ENCODE measurements at places on chromosomes 12 and 14.

DNA sequence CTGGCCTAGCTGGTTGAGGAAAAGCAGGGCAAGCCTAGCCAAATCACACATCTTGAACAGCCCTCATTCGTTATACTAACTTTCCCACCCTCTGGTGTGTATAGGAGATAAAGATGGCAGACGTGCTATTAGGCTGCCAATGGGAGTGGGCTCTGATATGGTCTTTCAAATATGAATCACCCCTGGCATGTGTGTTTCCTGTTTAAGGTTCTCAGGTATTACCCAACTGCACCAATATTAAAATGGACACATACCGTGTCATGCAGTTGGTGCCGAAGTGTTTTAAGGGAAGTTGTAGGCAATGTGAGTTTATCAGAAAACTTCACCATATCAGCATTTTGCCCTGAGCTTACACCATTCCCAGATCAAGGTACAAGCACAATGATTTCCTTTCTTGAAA, 33.4 kb downstream of the CHST11 start:
- DNase-seq: no peak

DNA sequence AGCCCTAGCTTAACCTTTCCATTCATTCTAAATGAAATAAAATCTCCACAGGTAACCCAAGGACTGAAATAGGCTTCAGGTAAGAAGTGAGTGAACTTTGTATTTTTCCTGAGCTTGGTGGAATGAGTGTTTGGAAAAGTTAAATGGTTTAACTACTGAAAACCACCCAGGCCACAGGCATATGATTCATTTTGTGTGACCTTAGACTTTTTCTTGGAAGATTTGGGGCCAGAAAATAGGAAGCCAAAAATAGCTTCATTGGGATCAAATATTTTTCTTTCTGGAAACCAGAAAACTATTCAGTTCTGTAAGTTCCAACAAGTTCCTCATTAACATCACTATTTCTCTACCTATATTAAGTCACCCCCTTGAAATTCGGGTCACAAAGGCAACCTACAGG, 212.6 kb downstream of the PCNX1 start:
- no peak for DNase-seq

GRCh38 chr12:130977046-130977742, 23.5 kb downstream of the ADGRD1 start:
- DNase-seq: no peak

DNA sequence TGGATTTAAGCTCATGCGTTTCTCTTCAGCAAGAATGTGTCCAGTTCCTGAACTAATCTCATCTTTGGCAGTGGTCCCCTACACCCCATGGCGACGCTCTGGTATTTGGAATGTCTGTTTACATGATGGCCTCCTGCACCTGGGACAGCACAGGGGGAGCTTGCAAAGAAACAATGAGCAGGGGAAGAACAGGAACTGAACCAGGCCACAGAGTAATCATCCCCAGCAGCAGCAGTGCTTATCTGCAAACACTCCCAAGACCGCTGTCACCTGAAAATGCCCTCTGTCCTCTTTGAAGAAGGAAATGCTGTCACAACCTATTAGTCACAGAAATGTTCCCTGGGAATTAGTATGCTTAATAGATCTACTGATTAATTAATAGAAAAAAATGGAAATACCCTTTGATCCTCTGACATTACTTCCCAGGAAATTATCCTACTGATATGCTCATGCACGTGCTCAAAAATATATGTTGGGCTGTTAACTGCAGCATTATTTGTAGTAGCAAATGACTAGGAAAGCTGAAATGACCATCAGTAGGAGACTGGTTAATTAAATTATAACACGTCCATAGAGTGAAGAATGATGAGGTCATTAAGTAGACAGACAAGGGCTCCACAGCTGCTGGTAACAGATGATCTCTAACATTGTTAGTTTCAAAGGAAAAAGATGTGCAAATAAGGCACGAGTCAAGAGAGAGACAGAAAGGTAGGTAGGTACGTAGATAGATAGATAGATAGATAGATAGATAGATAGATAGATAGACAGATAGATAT, 279.3 kb upstream of the FLRT2 start:
- no peak for DNase-seq

DNA sequence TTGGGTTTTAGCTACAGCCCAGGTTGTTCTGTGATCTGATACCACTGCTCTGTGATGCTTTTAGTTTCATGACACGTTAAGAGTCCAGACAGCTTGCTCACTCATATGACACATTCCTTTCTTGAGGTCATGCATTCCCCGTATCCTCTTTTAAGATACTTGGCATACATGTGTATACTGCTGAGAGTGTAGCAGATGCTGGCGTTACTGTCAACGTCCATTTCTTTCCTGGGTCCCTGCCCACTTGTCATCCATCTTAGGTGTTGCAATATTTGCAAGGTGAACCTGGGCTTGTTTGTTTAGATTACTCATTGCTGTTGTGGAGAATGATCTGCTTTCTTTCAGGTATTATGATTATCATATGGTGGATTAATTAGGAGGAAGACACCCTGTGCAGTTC, 9.1 kb upstream of the EMP1 start:
- DNase-seq: no peak

DNA sequence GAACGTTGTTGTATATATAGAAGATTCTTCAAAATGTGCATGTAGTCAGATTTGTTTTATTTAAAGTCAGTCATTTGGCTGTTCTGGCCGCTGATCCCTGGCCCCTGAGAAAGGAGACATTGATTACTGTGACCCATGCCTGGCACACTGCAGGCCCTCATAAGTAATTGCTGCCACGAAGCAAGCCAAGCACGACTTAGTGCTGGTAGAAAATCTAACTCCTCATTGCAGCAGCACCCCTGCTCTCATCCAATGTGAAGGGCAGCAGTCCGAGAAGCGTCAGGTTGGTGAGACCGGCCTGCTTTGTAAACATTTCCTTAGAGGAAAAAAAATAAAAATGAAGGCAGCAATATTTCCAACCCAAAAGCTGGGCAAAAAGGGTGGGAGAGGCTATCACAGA, 22.8 kb upstream of the TMTC2 start:
- no peak for DNase-seq

DNA sequence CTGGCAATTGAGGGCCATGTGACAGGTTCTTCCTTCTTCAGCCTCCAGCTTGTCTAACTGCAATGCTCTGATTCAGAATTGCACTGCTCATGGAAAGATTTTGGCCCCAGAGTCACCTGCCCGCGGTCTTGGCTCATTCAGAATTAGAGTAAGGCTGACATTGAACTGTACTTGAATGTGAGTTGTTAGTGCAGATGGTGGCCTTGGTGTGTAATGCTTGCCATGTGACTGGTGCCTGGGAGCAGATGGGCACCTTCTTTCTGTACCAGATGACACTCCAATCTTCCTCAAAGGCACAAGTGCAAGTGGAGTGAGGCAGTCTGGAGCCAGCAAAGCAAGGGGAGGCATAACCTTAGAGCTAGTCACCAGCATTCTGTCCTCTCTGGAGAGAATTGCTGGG, 36.5 kb upstream of the ANO4 start:
- DNase-seq: no peak

DNA sequence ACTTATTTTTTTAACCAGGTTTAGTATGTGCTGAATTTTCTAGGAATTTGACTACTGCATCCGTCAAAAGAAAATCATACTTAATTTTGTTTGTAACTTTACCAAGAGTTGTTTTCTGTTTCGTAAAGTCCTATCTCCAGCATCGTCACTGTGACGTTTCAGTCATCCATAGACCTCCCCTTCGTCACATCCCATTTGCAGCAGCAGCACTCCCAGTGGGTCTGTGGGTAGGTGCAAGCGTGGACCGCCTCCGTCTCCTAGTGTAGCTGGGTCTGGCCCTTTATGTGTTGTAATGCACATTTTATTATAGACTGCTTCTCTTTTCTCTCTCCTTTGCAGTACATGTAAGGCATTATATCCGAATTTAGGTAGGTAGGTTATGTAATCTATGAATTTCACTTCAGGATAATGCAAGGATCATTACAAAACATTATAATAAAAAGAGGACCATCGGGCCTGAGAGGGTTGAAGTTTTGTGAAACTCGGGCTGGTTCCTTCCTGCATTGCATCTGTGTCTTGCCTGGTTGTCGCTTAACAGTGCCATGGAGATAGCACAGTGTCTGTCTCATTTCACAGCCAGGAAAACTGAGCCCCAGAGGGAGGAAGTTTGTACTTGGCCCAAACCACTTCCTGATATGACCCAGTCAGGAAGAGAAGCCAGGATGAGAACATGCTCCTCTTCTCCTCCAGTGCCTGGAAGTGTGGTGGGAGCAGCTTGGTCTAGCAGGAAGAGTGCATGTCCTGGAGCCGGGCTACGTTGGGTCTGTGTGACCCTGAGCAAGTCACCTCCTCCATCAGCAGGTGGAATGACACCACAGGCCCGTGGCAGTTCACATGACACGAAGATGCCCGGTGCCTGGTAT, 41.3 kb downstream of the EVL start:
- peak; percentile 63 for DNase-seq

DNA sequence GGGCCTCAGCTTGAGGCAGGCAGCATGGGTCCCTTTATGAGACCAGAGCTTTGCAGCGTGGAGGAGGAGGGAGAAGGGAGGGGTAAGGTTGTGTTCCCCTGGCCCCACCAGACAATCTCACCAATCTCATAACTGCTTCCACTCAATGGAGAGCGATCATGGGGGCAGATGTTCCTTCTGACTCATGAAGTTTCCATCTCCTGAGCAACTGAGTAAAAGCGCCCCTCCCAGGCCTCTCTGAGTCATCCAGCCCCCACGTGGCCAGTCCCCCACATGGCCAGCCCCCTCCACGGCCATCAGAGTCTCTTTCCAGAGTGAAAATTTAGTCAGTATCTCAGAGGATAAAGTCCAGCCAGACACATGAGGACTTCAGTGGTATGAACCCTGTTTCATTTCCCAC, 39.2 kb upstream of the PLXNC1 start:
- no peak for DNase-seq

DNA sequence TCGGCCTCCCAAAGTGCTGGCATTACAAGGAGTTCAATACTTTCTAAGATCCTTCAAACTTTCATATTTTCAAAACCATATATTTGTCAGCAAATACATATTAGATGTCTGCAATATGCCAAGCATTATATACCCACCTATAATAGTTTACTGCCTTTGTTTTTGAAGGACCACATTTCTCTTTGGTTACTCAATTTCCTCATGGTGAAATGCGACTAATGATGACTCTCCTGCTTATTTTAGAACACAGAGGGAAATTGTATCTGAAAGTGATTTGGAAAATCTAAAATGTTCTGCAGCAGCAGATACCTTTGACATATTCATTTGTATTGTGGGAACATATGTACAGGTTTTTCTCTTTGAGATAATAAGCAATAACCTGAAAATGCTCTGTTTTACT, 2.7 kb upstream of the CNTN1 start:
- DNase-seq: no peak

- DNase-seq: peak; percentile 25
Measured at GRCh38 chr14:105525861-105526775, at the start of gene TMEM121. Gene TMEM121 (plus strand): TSS chr14:105526583. CDS start chr14:105528835, 2,252 bp downstream.

DNA sequence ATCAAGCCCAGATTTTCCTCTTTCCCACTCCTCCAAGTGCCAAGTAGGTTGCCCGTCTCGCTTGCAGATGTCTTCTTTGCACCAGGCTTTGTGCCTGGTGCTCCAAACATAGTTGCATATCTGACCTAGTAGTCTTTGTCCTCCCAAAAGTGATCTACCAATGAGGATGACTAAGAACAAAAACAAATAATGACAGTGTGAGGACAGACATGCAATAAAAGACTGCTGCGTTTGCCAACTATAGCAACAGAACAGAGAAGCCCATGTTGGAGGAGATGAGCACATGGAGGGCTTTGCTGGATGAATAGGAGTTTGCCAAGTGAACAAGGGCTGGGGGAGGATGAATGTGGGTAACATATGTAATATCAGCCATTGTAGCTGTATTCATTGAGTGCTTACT, 15.6 kb downstream of the DTX1 start:
- DNase-seq: no peak

- no peak for DNase-seq
Measured at GRCh38 chr12:106910202-106910601, 45.5 kb upstream of the TMEM263 start.

DNA sequence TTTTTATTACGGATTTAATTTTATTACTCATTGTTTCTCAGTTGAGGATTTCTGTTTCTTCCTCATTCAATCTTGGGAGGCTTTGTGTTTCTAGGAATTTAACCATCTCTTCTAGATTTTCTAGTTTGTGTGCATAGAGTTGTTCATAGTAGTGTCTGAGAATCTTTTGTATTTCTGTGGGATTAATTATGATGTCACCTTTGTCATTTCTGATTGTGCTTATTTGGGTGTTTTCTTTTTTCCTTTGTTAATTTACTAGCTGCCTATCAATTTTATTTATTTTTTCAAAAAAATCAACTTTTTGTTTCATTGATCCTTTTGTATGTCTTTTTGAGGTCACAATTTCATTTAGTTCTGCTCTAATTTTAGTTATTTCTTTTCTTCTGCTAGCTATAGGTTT, 75.9 kb downstream of the IFNG-AS1 start:
- DNase-seq: no peak

GRCh38 chr14:87748558-87748957, 244.4 kb downstream of the GALC start:
- no peak for DNase-seq

- peak; percentile 31 for DNase-seq
Measured at GRCh38 chr14:50040401-50040775, 76.0 kb downstream of the VCPKMT start.

DNA sequence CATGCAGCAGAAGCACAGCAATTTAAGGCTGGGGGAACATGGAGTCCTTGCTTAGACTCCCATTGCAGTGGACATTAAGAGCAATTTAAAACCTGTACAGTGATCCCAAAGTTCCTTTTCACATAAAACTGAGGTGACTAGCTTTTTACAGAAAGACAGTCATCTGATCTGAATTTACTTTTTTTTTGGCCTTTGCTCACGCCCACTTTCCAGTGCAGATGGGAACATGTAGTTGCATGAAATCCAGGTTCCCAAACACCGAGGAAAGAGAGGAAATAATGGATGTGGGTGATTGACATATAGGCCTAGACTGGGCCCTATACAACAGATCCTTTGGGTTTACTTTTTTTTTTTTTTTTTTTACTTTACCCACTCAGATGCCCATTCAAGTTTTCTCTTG, 126.4 kb upstream of the PTPRB start:
- no peak for DNase-seq

- no peak for DNase-seq
Measured at GRCh38 chr14:53741479-53742232, 215.0 kb downstream of the BMP4 start.

DNA sequence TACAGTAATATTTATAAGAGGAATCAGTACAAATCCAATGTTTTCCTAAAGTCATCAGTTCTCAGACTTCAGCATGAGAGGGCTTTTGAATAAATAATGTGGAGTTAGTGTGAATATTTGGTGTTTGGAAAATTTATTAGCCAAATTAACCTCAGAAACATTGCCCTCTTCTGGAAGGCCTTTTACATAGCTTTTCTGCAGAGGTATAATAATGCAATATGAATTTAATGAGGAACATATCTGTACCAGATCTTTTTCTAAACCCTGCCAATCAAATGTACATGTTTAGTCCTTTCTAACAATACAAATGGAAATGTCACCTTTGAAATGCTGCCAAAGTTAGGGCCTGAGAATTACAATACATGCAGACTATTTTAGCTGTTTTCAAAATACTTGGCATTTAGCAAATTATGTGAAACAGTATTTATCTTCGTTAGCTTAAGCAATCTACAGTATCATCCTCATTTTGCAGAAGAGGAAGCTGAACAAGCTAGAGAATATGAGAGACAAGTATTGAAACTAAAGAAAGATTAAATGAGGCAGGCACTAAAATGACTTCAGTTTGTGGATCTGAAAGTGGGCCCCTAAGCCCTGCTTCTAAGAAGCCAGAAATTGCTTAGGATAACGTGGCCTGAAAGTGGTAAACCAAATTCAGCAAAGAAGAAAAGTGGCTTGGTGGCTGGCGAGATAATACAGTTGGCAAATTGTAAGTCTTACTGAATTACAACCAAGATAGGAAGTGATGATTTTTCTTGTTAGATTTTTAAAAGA, 60.4 kb upstream of the MANSC4 start:
- no peak for DNase-seq

- no peak for DNase-seq
Measured at GRCh38 chr12:30257618-30258017, 438.1 kb downstream of the IPO8 start.
